Left ventricle myocardium superior (tissue), 1 donor: ENCODE measurements at places on chromosomes 5 and 9.

- no peak for DNase-seq
Measured at GRCh38 chr5:113050721-113051382, 74.3 kb downstream of the DCP2 start.

- DNase-seq, result no peak
Measured at GRCh38 chr9:116587919-116588318, 99.2 kb upstream of the TRIM32 start.

DNA sequence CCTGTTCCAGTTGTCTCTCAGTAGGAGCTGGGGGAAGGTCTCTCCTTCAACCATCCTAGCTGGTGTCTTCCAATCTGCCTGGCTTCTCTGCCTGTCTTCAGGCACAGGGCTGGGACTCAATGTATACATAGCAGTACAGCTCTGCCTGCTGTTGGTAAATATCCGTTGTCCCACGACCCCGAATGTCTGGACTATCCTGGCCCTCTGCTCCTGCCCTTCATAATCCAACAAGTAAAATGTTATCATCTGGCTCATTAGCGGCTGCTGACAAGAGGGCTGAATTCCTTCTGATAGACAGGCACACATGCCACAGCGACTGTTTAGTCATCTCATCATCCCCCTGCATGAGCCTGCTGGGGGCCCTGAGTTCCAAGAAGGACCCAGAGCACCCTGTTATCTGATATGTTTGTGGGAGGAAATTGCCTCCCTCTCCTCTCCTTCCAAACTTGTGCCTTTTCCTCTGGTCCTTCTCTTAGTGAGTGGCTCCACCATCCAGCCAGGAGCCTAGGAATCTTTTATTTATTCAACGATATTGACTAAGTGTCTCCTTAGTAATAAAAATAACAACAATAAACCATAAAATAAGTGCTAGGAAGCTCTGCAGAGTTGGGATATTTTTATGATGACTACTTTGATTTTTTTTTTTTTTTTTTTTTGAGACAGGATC, 29.5 kb upstream of the TGFBR1 start:
- DNase-seq, result no peak

GRCh38 chr5:14557203-14557770, 24.3 kb upstream of the OTULINL start:
- DNase-seq, result no peak

- no peak for DNase-seq
Measured at GRCh38 chr5:107415762-107416161, 255.0 kb downstream of the EFNA5 start.

GRCh38 chr5:35677878-35678277, 60.2 kb downstream of the SPEF2 start:
- no peak for DNase-seq

- DNase-seq, result no peak
Measured at GRCh38 chr9:83208065-83208850, 145.3 kb upstream of the RASEF start.

GRCh38 chr5:30856242-30856641, 337.2 kb upstream of the CDH6 start:
- no peak for DNase-seq

- DNase-seq, result no peak
Measured at GRCh38 chr5:116379306-116379705, 195.3 kb downstream of the SEMA6A start.

GRCh38 chr5:94422812-94423211, 195.6 kb downstream of the KIAA0825 start:
- DNase-seq, result no peak

- no peak for DNase-seq
Measured at GRCh38 chr5:80117446-80117845, 82.3 kb downstream of the THBS4 start.

DNA sequence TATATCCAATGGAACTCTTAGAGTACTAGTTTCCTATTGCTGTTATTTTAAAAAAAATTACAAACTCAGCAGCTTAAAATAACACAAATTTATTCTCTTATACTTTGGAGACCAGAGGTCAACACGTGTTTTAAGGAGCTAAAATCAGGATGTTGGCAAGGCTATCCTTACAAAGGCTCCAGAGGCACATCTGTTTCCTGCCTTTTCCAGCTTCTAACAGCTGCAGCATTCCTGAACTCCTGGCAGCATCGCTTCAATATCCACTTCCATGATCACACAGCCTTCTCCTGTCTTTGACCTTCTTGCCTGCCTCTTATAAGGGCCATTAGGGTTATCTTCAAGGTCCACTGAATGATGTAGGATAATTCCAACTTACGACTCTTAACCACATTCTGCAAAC, 92.2 kb upstream of the CCNG1 start:
- no peak for DNase-seq

GRCh38 chr5:33048315-33048714, 337.2 kb downstream of the NPR3 start:
- peak; percentile 15 for DNase-seq

DNA sequence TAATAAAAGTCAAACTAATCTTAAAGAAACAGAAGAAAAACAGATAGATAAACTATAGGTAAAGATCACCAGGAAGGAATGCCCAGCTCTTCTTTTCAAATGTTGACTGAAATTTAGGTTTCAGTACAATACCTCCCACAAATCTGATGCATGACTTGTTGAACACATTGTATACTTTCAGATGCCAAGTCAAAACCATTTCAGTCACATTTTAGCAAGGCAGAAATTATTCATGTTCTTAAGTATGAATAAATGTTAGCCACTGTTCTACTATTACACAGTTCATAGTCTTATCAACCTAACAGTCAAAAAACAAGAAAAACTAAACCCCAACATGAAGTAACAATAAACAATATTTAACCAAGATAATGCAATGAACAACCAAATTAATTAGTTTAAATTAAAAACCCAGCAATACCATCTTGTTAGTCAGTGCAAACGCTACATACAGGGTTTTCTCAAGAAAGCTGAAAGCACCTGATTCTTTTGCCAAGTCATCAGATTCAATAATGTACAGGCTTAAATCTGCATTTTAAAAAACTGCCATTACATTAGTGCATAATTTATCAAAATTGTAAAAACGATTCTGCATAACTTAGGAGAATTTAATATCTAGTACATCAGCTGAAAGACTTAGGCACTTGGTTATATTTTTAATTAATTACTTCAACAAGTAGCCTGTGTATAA, 20.0 kb upstream of the PDCL start:
- DNase-seq, result no peak

GRCh38 chr5:67003935-67004729, 192.5 kb downstream of the CD180 start:
- DNase-seq, result peak; percentile 88

DNA sequence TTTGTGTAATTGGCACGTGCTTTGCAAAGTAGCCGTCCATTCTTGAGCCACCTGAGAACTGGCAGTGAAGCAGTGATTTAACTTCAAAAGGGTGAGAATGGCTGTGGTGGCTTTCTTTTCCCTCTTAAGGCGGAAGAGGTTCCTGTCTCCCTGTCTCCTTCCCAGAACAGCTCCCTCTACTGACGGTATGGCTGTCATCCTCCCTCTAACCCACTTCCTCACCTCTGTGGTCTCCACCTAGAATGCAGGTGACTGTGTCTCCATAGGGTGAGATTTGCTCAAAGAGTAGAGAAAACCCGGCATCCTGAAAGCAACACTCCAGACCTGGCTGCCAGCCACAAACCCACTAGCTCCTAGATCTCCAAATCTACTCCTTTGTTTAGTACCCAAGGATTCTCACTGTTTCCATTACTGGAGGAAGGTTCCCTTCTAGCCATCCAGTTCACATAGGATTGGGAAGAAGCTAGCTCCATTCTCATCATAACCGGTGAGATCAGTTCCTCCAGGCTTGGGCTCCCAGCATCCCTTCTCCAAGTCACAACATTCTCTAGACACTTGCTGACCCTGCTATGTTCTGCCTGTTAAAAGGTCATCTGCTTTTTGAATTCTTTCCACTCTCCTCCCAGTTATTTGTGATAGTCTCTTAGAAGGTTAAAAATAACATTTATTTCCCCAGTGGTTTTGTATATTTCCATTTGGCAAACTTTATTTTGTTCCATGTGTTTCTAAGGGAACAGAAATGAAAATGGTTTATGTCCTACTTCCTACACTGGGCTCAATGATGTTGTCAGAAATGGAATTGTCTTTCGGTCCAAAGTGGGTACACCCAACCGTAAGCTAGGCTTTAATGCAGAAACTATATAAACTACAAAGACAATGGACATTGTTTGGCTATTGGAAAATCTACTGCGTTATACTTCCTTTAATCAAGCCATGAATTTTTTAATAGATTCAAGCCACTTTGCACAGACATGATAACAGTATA, 269.4 kb downstream of the CWC27 start:
- no peak for DNase-seq

DNA sequence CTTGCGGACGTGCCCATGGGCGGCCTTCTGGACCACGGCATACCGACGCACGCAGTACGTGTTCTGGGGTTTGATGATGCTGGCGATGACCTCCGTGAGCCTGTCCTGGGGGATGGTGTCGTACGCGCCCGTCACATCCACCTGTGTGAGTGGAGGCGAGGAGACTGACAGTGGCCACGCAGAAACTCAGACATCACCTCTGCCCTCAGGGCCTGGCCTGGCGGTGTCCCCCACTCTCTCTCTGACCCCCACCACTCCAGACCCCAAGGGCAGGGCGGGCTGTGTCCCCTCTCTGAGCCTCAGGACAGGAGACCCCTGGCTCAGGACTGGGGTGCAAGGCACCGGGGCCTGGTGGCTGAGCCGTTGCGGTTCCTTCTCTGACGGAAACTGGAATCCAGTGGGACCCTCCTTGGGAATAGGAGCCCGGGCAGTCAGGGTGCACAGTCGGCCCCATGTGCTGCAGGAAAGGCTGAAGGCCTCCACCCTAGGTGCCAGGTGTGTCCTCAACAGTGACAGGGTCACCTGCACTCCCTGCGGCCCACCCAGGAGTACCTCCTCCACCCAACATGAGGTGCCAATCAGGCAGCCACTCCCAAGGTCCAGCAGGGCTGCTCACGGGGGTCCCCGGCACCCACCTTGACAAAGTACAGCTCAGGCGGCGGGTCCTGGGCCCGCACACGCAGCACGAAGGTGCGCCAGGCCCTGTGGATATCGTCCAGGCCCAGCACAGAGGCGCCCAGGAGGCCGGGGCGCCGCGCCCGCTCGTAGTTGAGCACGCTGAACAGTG, 16.0 kb downstream of the TERT start:
- DNase-seq, result peak; percentile 18

DNA sequence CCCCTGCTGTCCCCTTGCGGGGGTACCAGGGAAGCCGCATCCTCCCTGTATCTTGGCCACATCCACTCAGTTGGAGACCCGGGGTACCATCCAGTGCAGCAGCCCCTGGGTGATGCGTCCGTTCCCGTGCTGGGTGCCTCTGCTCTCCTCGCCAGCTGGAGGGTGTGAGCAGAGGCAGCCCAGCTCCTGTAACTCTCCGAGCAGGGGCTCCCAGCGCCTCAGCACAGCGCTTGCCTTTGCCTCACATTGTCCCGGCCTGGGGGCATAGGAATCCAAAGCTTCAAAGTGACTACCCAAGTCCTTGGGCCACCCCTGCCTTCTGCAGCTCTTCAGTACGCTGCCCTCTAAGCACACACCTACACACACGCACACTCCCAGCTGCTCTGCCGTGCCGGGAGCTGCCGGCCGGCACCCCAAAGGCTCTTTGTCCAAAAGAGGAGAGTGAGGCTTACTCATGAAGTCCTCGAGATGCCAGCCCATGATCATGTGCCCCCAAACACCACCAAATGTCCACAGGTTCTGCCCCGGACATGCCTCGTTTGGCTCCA, 733 bp downstream of the ANGPTL2 start:
- DNase-seq, result peak; percentile 54

DNA sequence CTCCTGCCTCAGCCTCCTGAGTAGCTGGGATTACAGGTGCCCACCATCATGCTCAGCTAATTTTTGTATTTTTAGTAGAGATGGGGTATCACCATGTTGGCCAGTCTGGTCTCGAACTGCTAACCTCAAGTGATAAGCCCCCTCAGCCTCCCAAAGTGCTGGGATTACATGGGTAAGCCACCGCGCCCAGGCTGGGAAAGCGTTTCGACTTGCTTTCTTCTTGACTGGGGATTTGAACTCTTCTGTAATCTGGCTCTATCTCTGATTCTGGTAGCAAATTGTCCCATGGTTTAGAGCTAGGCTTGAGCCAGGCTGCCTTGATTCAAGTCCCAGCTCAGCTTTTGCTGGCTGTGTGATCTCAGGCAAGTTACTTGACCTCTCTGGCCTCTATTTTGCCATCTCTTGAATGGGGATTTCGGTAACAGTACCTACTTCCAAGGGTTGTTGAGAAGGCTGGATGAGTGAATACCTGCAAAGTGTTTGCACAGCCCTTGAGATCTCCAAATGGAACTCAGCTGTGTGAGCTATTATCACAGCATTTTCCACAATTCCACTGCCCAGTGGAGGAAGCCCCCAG, 20.5 kb upstream of the MVB12B start:
- no peak for DNase-seq

- DNase-seq, result no peak
Measured at GRCh38 chr9:114046875-114047274, 31.2 kb downstream of the AMBP start.

- no peak for DNase-seq
Measured at GRCh38 chr9:79431019-79431679, 140.6 kb upstream of the TLE4 start.

- no peak for DNase-seq
Measured at GRCh38 chr9:124853605-124854143, 414 bp downstream of the WDR38 start.

- DNase-seq, result no peak
Measured at GRCh38 chr5:78364005-78364404, 3.6 kb downstream of the SCAMP1 start.

DNA sequence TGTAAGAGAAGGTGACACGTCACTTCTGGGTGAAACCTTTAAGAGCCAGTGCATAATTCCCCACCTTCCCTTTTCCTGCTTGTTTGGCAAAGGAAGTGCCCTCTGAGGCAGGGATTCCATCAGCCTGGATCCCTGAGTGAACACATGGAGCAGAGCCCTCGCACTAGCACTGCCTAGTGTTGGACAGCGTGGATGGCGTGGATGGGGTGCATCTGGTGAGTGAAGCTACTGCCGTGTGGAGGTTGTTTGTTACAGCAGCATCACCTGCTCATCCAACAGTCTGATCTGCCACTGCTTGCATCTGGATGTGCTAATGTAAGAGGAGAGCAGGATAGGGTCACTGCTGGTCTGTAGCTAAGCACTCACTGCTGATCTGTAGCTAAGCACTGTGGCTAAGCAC, 35.2 kb downstream of the SLC35D2 start:
- no peak for DNase-seq

DNA sequence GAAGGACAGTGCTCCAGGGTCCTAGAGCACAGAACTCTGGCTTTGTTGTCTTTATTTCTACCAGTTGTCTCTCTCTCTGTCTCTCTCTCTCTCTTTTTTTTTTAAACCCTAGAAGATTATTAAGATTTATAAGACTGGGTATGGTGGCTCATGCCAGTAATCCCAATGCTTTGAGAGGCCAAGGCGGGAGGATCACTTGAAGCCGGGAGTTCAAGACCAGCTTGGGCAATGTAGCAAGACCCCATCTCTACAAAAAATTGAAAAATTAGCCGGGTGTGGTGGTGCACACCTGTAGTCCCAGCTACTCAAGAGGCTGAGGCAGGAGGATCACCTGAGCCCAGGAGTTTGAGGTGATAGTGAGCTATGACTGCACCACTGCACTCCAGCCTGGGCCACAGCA, 65.0 kb upstream of the ABL1 start:
- no peak for DNase-seq
